ENCODE measurements at places on chromosomes 2 and 18.

GRCh38 chr2:235238537-235238936, 255.3 kb upstream of the AGAP1 start:
- peak; percentile 83 for DNase-seq

DNA sequence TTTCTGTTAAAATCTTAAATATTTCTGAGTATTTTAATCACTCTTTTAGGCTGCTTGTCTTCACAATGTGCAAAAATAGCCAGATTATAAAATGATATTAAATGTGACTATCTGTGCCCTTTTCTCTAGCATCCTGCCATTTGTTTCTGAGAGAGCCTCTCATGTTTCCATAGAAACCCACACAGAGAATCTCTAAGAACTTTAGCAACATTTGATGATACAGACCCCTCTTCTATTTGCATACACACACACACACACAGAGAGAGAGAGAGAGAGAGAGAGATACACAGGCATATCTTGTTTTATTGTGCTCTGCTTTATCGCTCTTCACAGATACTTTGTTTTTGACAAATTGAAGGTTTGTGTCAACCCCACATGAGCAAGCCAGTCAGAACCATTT, 134.5 kb upstream of the DDX18 start:
- no peak for DNase-seq

DNA sequence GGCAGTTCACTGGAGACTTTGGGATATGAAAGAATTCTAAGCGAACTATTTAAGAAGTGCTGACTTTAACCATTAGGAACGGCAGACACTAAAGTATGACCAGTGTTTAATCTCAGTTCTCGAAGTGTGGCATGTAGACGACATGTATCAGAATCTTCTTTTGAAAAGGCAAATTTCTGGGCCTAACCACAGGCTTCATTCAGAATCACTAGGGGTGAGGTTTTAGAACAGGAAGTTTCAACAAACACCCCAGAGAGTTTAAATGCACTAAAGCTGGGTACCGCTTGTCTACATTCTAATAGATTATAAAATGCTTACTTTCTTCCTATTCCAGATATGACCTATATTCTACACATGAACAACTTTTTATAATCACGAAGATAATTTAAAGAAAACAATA, 180.3 kb downstream of the ANKRD44 start:
- DNase-seq: no peak

- peak; percentile 66 for DNase-seq
Observed at GRCh38 chr2:37344453-37345361, at the start of gene QPCT. QPCT (plus strand) TSS chr2:37344630; CDS start chr2:37344732, 102 bp downstream.

DNA sequence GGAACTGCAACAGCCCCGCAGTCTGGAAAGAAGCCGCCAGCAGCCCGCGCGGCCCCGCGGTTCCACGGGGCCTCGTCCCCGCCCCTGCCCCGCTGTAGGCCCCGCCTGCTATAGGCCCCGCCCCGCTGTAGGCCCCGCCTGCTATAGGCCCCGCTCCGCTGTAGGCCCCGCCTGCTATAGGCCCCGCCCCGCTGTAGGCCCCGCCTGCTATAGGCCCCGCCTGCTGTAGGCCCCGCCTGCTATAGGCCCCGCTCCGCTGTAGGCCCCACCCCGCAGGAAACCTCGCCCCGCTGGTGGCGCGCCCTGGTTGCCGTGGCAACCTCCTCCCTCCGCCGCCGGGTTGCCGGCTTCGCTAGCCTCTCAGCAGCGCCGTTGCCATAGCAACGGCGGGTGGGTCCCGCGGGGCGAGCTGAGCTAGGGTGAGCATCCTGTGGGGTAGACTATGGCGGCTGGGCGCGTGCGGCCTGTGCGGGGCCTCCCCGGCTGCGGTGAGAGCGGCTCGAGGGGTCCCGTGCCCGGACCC, 12.2 kb upstream of the KIF1A start:
- peak; percentile 95 for DNase-seq

GRCh38 chr2:96091141-96091710, 25.1 kb downstream of the ADRA2B start:
- no peak for DNase-seq

- DNase-seq: peak; percentile 92
Observed at GRCh38 chr2:30664761-30665358, 142.4 kb downstream of the CAPN13 start.

DNA sequence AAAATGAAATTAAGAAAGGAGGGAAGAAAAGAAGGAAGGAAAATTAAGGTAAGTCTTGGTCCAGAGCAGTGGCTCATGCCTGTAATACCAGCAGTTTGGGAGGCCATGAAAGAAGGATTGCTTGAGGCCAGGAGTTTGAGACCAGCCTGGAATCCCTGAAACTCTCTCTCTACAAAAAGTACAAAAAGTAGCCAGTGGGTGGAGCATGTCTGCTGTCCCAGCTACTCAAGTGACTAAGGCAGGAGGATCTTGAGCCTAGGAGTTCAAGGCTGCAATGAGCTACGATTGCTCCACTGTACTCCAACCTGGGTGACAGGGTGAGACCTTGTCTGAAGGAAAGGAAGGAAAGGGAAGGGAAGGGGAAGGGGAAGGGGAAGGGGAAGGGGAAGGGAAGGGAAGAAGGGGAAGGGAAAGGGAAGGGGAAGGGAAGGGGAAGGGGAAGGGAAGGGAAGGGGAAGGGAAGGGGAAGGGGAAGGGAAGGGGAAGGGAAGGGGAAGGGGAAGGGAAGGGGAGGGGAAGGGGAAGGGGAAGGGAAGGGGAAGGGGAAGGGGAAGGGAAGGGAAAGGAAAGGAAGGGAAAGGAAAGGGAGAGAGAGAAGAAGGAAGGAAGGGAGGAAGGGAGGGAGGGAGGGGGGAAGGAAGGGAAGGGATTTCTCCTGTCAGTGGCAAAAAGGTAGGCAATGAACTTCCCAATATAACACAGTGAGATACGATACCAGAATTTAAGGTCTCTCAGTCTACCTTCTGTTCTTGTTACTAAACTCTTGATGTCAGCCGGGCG, 412.8 kb downstream of the CMPK2 start:
- DNase-seq: peak; percentile 10

DNA sequence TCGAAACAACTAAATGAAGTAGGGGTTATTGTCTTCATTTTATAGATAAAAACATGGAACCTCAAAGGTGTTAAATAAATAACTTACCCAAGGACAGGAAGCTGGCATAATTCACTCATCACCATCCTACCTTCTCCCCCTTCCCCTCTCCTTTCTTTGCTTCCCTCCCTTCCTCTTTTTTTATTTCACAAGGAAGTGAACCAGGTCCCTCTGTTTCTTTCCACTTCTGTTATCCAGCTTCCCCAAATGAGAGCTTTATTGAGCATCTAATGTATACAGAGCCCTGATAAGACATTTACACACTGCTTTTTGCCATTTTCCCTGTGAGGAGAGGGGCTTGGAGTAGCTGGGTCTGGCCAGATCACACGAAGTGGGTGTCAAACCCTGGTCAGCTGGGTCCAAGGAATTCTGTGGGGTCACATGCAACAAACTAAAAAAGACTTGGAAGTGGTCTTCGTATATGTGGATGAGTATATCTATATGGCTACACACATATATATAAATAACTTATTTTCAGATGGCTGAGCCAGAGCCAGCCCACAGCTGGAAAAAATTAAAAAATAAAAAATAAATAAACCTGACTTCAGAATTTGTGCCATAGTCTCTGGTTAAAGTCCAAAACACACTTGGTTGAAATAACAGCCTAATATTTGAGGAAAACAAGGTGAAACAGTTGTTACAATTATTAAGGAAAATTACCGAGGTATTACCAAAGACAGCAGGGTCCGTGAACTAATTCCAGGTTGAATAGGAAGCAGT, 49.3 kb upstream of the FOSL2 start:
- peak; percentile 48 for DNase-seq

DNA sequence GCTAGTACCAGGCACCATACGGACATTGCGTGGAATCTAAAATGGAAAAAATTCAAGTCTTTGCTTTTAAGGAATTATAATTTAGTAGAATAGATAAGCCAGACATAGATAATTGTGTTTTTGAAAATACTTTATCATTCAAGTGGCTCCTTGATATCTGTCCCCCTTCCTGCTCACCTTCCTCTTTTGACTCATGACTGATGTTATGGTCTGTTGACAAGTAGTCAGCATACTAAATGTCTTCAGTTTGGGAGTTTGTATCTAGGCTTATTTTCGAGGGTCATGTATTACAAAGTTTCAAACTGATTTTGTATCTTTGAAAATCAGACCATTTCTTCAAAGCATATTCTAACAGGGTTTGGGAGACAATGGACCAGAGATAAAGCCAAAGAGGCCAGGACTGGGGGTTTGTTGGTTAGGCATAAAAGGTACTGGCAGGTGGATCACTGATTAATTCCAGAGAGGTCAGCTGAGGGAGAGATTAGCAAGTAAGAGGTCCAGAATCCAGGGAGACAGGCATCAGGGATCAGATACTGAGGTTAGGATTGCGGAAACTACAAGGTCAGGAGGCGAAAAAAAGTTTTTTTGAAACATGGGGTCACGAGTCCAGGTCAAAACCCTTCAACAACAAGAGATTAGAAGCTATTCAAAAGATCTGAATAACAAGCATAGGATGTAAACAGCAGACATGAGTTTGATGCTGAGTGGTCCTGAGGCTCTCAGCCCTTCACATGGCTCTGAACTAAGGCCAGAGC, 31.5 kb upstream of the KLHL14 start:
- no peak for DNase-seq

DNA sequence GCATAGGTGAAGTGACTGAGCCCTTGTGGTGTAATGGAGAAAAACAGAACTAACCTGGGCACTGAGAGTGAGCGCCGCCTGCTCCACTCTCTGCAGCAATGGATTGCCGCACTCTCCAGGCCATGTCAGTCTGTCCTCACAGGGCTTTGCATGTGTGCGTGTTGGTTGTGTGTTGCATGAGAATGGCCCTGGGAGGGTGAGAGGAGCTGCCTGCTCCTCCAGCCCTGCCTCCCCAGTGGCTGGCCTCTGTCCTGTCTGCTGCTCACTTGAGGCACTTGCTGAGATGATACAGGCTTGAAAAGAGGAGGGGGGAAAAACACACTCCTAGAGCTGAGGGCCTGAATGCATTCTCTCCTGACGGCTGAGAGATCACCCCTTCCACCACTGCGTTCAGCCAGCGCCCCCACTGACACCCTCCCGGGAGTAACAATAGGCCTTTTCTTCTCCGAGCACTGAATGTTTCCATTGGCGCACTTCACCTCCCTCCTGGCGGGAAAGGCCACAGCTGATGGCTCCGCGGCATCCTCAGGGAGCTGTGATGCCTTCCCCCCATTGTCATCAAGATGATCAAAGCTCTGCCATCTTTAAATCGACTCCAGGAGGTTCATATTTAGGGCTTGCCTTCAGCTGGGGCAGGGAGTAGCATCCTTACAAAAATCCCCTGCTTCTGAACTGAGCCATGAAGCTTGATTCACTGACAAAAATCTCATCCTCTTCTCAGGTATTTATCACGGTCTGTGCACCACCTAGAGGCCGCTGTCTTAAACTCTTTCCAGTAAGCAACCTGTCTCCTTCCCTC, 49.9 kb upstream of the DAPL1 start:
- DNase-seq: peak; percentile 77

DNA sequence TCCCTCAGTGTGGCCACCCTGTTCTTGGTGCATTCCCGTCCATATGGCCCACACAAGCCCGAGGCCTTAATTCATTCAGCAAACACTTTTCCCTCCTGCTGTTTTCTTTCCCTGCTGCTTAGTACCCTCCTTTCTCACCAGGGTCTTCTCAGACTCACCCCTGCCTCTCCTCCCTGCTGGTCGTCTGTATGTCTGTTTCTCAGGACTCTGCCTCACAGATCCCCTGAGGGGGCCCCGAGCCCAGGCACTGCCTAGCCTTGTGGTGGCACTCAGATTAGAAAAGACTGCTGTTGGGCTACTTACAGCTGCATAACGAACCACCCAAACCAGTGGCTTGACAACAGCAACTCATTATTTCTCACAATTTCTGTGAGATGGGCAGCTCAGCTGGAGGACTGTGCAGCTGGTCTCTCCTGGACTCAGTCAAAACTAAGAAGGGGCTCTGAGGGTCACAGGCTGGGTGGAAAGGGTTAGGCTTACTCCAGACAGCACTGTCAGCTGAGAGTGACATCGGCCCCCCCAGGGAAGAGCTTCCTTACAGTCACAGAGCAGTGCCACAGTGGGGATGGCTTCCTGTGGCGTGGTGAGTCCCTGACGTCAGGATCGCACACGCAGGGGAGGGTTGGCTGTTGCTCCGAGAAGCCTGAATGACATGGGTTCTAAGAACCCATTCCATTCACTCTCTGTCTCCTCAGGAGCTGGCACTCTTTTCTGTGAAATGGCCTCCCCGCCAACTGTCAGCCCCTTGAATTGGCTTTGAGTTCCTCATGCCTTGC, 139.0 kb downstream of the UXS1 start:
- DNase-seq: no peak
